ENCODE measurements at places on chromosomes 6 and 20.

- no peak for DNase-seq
Observed at GRCh38 chr20:49326026-49326425, 48.2 kb upstream of the ZNFX1 start.

DNA sequence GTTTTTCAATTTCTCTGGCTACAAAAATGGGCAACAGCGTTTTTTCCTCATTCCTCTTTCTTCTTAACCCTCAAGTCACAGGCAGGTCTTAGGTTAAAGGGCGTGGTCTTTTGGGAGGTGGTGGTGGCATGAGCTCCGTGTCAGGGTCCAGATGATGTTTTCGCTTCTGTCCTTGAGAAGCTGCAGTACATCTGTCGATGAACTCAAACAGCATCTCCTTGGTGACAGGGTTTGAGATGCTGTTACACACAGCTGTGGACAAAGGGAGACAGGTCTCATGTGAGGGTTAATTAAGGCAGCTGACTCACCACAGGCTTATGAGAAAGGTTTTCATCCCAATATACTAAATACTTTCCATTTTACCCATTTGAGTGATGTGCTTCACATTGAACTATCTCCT lies 350.8 kb downstream of the RNGTT start:
- DNase-seq: no peak

DNA sequence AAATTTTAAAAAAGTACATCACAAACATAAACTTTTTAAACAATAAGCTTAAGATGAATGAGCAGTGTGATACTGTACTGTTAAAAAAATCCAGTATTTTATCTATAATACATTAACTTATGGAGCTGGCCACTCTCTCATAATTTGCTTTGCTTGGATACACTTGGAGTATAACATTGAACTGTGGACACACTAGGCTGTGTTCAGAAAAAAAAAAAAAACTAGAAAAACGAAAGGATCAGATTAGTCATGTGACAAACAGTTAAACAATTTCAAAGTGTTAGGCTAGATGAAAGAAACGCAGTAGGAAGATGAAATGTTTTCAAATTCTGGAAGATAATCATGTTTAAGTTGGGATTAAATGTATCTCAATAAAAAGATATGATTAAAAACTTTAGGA lies 220.0 kb downstream of the GRIK2 start:
- no peak for DNase-seq

DNA sequence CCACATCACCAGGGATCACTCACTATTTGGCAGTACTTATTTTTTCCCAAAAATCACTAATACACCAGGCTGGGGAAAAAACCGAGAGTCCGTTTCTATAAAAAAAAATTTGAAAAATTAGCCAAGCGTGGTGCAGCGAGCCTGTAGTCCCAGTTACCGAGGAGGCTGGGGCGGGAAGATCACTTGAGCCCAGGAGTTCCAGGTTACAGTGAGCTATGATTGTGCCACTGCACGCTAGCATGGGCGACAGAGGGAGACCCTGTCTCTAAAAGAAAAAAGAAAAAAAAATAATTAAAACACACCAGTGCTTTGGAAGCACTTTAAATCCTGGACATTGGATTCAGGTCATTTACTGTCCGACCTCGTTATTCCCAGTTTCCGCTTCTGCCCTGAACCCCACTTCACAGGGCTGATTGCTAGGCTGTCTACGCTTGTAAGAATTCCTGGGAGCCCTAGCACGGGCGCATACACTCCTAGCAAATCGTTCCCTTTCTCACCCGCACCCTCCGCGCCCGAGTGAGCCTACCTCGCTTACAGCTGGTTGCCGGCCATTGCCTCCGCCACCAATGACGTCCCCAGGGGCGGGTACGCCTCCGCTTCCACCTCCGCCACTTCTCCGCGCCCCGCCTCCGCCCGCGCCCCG lies at the start of gene TPMT:
TPMT (minus strand) TSS at position 571 of the 643 bp plus-strand sequence. CDS start 5,950 bp downstream, outside the sequence.
- DNase-seq: no peak

DNA sequence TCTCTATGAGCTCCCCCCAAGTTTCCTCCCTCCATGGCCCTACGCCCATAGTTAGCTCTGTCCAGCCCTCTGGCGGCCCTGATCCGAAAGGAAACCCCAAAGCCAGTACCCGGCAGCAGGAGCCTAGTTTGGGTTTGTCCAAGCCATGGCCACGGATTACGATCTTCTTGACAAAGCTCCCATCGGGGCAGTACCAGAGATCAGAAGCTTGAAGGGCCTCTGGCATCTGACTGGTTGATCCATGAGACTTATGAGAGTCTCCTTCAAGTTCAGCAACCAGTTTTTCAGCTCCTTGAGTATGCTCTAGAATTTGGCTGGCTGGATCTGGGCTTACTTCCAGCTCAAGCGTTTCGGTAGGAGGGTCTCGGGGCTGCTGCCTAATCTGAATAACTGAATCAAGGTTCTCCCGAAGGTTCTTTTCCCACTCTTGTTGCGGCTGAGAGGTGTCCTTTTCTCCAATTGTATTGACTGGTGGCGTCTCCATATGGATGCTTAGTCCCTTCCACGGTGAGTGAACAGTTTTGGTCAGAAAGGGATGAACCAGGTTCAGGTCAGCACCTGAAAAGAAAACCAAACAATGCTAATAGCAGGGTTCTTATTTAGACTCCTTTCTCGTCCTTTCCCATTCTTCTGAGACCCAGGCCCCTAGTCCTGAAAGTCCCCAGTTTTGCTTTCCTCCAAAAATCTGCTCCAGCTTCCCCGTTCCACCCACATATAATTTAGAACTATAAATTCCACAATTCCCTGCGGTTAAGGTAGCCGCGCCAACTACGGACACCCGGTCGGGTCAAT lies 595 bp downstream of the FKBPL start:
- DNase-seq: no peak

DNA sequence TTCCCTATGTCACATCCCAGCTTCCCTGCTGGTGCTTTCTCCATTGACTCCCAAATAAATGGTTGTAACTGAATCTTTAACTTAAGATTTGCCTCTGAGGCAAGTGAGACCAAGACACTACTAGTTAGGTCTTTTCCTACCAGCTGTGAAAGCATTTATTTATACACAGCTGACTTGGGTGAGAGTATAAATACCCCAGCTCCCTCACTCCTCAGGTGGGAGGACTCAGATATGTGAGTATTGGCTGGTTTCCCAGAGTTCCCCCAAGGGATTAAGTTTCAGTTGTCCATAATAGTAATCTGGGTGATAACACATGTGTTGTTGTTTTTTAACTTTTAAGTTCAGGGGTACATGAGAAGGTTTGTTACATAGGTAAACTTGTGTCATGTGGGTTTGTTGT lies 49.8 kb downstream of the CFAP61 start:
- no peak for DNase-seq

- no peak for DNase-seq
Observed at GRCh38 chr6:30926644-30927043, 5.3 kb downstream of the SFTA2 start.

DNA sequence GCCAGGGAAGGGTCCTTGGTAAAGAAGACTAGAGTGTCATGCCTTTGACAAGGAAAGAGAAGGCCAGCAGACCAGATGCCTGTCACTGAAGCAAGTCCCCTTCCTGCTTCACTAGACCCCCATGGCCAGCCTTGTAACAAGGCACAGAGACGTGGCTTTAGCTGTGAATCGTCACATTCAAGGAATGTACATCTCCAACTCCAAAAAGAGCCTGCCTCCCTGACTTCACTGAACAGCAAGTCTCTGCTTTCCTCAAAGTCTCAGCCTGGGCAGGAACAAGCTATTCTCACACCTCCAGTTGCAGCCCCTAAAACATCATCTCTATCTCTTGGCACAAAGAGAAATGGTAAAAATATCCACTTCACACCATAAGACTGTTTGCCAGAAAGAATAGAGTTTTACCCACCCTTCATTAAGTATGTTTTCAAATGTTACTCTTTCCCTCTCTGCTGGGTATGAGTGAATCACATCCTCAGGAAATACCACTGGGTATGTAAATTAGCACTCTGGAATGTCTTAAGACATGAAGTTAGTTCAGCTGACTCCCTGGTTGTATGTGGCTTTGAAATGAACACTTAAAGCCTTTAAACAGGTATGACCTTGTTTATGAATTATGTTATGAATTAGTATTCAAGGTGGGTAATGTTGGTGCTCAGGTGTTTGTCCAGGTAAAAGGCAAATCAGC lies 46.4 kb upstream of the NT5E start:
- no peak for DNase-seq

DNA sequence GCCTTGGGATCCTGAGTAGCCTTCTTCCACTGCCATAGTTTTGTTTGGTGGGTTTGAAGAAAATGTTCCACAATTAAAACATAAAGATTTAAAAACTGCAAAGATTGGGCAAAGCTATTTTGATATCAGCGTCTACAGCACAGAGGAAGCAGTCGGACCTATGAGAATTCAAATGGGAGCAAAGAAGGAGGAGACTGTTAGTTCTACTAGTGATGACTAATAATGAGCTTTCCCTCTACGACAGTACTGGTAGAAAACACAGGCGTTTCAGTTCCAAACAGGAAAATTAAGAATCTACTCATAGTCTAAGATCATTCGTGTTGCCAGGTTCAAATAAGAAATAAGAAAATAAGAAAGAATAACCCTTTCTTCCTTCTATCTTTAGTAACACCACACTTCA lies 121.2 kb downstream of the INSM1 start:
- no peak for DNase-seq

- no peak for DNase-seq
Observed at GRCh38 chr6:165487347-165487746, 175.7 kb downstream of the PDE10A start.

DNA sequence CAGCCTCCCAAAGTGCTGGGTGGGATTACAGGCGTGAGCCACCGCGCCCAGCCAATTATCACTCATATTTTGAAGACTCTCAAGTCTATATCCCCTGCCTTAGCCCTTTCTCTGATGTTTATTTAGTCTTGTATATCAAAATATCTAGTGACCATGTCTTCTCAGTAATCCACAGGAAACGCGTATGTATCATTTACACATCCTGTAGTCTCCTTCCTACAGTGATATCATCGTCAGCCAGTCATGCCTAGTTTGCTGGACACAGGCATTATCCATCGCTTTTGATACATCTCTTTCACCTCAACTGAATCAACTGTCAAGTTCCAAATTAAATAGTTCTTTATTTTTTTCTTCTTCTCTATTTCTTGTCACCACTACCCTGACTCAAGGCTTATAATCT lies 223.7 kb downstream of the NKAIN2 start:
- DNase-seq: no peak

Measured in activated naive CD4-positive, alpha-beta T cell (primary cell).